Lung microvascular endothelial cell (primary cell): ENCODE measurements at places on chromosomes 3 and 15. TPM values are rescaled to one million over a fixed set of nuclear protein-coding genes. Genes with fewer than 3 reads are reported as not detected.

Gene OSTN
- not detected in 2 replicates for total RNA-seq

Gene MED12L
- under 0.01 TPM in 1 of 2 replicates, not detected in the other for total RNA-seq

Gene PLA1A
- total RNA-seq, result 3.5 and 6.2 TPM in 2 replicates

Gene SI
- total RNA-seq, result not detected in 2 replicates

Gene DAZL
- not detected in 2 replicates for total RNA-seq

Gene FAIM
- total RNA-seq, result 6.1 and 9.3 TPM in 2 replicates

Gene MAGEL2
- total RNA-seq, result under 0.01 TPM in 1 of 2 replicates, not detected in the other

Gene PGBD4
- total RNA-seq, result 0.65 and 1.4 TPM in 2 replicates

Gene ATP2C1
- 67.6 and 92.1 TPM in 2 replicates for total RNA-seq

Gene LSAMP
- total RNA-seq, result not detected in 2 replicates

Gene ZCWPW2
- under 0.01 and 0.20 TPM in 2 replicates for total RNA-seq

Gene TMEM212
- not detected in 2 replicates for total RNA-seq

Gene ATP8B4
- 0.44 and 3.6 TPM in 2 replicates for total RNA-seq

Gene SOX2
- under 0.01 TPM in 1 of 2 replicates, not detected in the other for total RNA-seq

Gene MST1
- total RNA-seq, result 1.5 and 2.2 TPM in 2 replicates

Gene LDHAL6B
- total RNA-seq, result not detected in 2 replicates

Gene TP63
- under 0.01 TPM in 1 of 2 replicates, not detected in the other for total RNA-seq

Gene EXOSC7
- total RNA-seq, result 23.8 and 25.6 TPM in 2 replicates

Gene ATP10A
- under 0.01 TPM in 1 of 2 replicates, not detected in the other for total RNA-seq

Gene PLA2G4E
- total RNA-seq, result not detected in 2 replicates

Gene MLH1
- total RNA-seq, result 29.4 and 31.8 TPM in 2 replicates

Gene CSPG4
- under 0.01 TPM in 2 replicates for total RNA-seq

Gene CGGBP1
- total RNA-seq, result 27.7 and 53.0 TPM in 2 replicates

Gene TMEM207
- total RNA-seq, result not detected in 2 replicates

Gene SEMA3G
- total RNA-seq, result 12.9 and 30.5 TPM in 2 replicates

Gene TXNRD3
- total RNA-seq, result 6.3 and 6.8 TPM in 2 replicates

Gene TGM5
- total RNA-seq, result not detected in 2 replicates

Gene SLC24A5
- under 0.01 TPM in 1 of 2 replicates, not detected in the other for total RNA-seq

Gene MYO5C
- 7.4 and 8.5 TPM in 2 replicates for total RNA-seq

Gene KIF15
- 1.6 and 4.8 TPM in 2 replicates for total RNA-seq

Gene ENTPD3
- not detected in 2 replicates for total RNA-seq

Gene PIGZ
- total RNA-seq, result 1.7 and 2.0 TPM in 2 replicates

Gene GPR156
- total RNA-seq, result not detected in 2 replicates

Gene SLC28A2
- total RNA-seq, result not detected in 2 replicates
